ENCODE measurements at places on chromosomes 12 and 14.

- no peak for DNase-seq
Observed at GRCh38 chr12:45674181-45674977, 55.1 kb upstream of the ARID2 start.

DNA sequence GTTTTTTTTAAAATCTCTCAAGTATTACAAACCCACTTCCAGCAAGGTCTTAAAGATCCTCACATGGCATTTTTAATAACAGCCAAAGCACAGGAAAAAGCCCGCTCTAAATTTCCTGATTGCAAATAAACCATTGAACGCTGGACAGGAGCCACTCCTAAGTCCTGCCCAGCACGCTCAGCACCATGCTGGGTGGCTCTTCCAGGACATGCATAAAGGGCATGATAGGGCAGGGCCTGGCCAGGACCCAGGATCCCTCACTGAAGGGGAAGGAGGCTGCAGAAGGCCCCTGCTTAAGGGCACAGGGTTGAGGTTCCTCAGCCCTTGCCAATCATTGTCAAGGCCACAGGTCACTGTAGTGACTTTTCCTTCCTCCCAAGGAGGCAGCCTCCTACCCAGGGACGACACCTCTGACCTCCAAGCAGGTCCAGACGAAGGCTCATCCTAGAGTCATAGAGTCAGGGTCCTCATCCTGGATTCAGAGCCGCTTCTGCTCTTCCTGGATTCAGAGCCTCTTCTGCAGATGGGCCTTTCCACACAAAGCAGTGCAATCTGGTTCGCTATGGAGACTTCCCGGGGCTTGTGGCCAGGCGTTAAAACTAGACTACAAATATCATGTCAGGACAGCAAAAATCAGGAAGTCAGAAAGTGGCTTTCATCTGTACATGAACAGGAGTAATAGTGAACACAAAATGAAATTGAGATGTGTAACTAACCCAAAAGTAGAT, 123.8 kb downstream of the GCH1 start:
- no peak for DNase-seq

GRCh38 chr12:103279444-103279843, 216.3 kb downstream of the C12orf42 start:
- no peak for DNase-seq

DNA sequence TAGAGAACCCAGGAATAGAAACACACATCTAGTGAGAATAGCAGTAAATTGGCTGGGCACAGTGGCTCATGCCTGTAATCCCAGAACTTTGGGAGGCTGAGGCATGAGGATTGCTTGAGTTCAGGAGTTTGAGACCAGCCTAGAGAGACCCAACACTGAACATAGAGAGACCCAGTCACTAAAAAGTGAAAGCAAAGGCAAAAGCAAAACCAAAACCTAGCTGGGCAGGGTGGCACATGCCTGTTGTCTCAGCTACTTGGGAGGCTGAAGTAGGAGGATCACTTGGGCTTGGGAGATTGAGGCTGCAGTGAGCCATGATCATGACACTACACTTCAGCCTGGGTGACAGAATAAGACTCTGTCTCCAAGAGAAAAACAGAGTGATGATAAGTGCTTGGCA, 37.5 kb upstream of the MIS18BP1 start:
- no peak for DNase-seq

- no peak for DNase-seq
Observed at GRCh38 chr12:7638064-7638759, 27.5 kb downstream of the APOBEC1 start.

- DNase-seq: no peak
Observed at GRCh38 chr14:75315144-75315543, 36.5 kb downstream of the FOS start.

DNA sequence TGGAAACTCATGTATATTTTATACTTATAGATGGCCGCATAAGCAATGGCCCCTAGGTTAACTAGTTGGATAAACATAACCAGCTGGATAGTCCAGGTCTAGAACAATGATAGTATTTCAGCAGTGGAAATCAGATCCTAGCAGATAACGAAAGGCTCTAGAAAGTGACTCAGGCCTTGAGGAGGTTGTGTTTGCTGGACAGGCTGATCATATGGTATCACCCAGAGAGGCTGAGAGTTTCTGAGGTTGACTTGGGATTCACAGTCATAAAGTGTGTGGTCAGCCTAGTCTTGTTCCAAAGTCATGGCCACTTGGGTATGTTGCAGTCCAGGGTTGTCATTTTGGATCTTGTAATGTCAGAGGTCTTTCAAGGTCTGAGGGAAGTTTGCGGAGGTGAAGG, 16.8 kb downstream of the FLVCR2 start:
- DNase-seq: no peak

DNA sequence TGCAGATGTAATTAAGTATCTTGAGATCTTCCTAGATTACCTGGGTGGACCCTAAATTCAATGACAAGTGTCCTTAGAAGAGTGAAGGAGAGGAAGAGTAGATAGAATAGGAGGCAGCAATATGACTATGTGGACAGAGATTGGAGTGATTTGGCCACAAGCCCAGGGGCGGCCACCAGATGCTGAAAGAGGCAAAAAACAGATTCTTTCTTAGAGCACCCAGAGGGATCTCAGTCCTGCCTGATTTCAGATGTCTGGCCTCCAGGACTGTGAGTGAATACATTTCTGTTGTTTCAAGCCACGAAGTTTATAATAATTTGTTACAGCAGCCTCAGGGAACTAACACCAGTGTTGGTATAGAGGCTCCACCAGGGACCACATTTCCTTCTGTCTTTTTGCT, 67.3 kb downstream of the DACT1 start:
- DNase-seq: no peak
